ENCODE measurements at places on chromosomes 7 and 10.
A peak's percentile ranks its signal among the peaks of the same experiment; 100 is the strongest.

DNA sequence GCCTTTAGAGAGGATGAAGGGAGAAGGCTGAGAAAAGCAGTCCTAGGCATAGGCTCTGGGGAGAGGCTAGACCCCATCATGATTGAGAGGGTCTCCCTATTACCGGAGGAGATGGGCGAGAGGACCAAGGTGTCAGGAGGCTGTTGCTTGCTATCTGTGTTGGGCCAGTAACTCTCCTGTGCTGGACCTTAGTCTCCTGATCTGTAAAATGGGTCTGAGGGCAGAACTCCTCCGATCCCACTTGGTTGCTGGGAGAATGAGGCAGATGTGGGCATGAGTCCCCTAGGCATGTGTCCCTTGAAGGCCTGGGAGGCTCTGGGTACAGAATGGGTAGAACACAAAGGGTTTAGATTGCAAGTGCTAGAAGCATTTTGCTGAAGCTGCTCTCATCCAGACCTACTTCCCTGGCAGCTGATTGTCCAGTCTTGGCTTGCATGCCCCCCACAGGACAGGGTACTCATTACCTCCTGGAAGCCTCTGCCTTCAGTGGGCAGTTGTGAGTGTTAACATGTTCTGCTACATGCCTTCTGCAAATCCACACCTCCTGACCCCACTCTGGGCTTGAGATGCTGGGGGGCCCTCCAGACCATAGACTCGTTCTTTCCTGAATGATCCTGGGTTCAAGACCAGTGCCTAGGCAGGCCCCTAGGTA, 4.4 kb downstream of the ZMIZ1 start:
- DNase-seq: no peak

GRCh38 chr7:139648391-139648861, 124.9 kb downstream of the CLEC2L start:
- DNase-seq: no peak

DNA sequence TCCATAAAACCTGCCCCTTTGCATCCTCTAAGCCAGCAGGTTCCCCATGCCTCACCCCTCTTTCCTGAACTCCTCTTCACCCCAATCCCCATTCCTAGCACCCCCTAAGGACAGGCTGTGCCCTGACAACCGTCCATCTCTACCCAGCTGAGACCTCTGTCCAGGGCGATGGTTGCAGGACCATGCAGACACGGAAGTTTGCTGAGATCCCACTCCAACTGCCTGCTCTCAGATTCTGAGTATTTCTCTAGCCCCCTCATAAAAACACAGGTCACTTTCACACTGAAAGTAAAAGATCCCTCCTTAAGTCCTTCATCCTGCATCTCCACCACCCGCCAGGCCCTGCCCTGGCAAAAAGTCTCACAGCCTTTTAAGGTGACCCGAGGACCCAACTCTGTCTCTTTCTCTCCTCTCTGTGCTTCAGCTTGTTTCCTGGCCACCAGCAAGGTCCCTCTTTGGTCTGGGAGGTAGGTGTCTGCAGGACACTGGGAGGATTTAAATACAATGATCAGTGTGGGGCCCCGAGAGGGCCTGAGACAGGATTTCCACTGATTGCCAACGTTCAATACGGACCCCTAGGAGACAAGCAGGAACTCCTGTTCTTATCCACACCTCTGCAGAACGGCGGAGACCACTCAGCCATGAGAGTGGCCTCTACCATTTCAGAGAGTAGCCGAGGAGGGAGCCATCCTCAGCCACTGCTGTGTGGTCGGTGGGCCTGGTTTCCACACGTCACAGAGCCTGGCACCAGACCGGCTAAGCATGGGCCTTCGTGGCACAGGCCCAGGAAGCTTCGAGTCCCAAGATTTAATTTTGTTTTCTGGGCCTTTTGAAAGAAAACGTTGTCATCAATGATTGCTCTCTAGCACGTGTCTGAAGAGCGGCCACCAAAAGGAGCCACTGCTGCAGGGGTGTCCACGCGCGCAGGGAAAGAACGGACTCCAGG, 27.9 kb downstream of the CALML3 start:
- DNase-seq: no peak

- DNase-seq: no peak
These were observed 283.4 kb downstream of the CCDC3 start for GRCh38 chr10:12717981-12718707.

DNA sequence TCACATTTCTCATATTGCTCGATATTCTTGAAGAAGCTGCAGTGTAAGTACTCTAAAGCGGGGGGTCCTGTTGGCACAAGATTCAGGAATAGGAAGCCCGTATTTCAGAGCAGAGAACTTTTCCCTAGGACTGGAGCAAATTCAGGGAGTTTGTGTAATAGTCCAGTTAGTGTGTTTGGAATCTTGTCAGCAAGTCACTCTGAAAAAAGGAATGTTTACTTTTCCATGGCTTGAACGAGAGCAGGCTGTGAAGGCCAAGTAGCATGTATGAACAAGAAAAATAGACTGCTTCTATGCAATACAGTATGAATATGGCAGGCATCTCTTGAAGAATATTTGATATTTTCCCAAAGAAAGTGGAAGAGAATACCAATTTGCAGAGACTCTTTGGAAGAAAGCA, 39.8 kb downstream of the CDC123 start:
- DNase-seq: no peak

GRCh38 chr7:111841596-111842205, 279.4 kb upstream of the IMMP2L start:
- no peak for DNase-seq

DNA sequence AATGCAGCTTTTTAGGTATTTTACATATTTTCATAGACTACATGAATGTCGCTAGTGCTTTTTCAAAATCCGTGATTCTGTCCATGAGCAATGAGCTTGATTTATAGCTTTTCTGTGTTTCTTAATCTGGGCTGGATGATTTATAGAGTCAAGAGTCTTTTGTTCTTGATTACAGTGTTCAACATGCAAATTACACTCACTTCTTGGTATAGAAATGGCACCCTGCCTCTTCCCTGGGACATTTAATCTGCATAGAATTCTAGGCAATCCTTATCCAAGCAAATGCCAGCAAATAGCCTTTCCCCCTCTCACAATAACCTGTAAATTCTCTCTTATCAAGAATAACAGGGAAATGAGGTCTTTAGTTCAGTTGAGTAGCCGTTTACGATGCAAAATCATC, 246.2 kb upstream of the SEMA3C start:
- DNase-seq: no peak

- no peak for DNase-seq
These were observed 179.9 kb downstream of the PTPRN2 start for GRCh38 chr7:158407581-158408317.

GRCh38 chr7:135877805-135878204, 99.4 kb downstream of the MTPN start:
- DNase-seq: no peak

DNA sequence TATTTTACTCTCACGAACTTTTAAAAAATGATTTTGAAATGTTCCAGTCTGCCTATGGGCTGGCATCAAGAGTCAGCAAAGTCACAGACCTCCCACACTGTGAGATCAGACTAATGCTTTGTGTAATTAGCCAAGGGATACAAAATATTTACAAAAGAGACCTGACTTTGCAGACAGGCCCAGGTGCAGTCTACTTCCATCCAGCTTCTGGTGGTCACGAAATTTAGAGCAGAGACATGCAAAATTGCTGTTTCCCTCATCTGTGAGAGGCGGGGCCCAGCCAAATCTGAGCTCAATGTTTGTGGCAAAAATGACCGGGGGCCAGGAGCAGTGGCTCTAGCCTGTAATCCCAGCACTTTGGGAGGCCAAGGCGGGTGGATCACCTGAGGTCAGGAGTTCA, 82.5 kb upstream of the PITRM1 start:
- DNase-seq: no peak

DNA sequence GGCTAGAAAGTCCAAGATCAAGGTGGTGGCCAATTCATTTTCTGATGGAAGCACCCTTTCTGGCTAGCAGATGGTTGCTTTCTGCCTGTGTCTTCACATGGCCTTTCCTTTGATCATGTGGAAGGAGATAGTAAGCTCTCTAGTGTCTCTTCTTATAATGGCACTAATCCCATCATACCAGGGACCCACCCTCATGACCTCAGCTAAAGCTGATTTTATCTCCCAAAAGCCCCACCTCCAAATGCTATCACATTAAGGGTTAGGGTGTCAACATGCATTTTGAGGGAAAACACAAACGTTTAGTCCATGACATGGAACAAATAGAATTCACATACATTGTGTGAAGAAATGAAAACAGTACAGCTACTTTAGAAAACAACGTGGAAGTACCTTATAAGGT, 100.0 kb downstream of the VPS50 start:
- DNase-seq: no peak

GRCh38 chr10:109433434-109433833, 489.9 kb downstream of the XPNPEP1 start:
- DNase-seq: no peak

GRCh38 chr7:6403907-6404306, 43.8 kb downstream of the DAGLB start:
- no peak for DNase-seq

DNA sequence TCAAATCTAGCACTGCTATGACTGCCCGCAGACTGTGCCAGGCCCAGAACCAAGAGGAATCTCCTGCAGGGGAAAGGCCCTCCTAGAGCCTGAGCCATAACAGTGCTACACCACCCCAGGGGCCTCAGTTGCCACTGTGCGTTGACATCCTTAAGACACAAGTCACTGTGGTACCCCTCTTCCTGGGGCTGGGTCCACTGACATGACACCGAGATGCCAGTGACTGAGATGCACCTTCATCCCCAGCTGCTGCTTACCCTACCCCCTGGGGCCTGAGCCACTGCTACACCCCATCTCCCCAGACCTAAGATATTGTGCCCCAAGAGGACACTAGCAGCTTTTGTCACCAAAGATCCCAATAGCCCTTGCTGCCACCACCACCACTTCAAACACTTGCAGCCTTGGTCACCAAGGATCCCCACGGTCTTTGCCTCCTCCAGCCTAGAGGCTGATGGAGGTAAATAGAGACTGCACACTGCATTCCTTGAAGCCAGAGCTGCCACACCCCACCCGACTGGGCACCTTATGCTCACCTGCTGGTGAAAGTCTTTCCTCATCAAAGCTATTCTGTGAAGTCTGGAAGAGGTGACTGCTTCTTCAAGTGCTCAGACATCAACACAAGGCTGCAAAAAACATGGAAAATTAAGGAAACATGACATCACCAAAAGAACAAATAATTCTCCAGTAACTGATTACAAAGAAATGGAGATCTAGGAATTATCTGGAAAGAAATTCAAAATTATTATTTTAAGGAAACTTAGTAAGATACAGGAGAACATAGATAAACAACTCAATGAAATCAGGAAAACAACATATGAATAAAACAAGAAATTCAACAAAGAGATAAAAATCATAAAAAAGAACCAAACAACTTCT, 40.4 kb upstream of the SHH start:
- DNase-seq: no peak

DNA sequence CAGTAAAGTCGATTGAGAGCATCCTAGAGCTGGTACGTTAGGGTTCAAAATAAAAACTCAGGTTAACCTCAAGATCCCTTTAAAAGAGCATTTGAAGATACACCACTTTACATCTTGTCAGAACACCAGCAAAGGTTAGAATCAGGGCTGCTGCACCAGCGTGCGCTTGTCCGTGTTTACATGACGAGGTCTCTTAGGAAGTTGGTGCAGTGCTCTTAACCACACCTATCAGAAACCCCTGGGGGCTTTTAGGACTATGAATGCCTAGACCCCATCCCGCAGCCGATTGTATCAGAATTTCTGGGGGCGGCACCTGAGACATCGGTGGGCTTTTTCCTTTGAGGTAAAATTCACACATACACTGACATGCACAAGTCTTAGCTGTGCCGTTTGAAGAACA, 97.6 kb downstream of the ZMYND11 start:
- DNase-seq: no peak

GRCh38 chr7:561631-562373, 42.2 kb upstream of the PDGFA start:
- DNase-seq: peak; percentile 72

DNA sequence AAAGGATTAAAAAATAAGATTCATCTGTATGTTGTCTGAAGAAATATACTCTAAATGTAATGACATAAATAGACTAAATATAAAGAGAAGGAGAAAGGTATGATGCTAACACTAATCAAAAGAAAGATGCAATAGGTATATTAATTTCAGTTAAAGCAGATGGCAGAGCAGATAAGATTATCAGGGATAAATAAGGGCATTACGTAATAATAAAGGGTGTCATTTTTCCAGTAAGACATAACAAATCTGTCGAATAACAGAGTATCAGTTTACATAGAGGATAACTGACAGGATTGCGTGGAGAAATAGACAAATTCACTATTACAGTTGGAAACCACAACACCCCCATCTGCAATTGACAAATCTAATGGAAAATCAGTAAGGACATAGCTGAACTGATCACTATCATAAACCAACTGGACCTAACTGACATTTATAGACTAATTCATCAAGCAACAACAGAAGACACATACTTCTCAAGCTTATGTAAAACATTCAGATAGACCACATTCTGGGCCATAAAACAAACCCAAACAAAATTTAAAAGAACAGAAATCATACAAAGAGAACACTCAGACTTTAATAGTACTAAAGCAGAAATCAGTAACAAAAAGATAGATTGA, 384.1 kb upstream of the COBL start:
- no peak for DNase-seq

DNA sequence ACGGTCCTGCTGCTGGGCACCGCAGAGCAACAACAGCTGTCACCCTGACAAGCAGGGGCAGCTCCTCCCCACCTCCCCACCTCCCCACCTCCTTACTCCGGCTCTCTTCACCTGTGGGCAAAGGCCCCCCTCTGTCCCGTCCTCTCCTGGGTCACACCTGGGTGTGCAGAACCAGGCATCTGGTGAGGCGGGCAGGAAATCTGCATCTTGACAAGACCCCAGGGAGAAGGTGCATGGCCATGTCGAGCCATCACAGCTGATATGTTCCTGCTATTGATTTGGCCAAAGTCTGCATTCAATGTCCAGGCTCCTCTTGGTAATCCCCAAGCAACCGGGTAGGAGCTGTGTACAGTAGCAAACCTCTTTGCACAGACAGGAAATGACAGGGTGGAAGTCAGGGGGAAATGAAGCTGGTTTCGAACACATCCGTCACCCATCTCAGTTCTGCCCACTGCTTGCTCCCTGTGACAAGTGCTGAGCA, 554.2 kb downstream of the DNAJB6 start:
- no peak for DNase-seq

DNA sequence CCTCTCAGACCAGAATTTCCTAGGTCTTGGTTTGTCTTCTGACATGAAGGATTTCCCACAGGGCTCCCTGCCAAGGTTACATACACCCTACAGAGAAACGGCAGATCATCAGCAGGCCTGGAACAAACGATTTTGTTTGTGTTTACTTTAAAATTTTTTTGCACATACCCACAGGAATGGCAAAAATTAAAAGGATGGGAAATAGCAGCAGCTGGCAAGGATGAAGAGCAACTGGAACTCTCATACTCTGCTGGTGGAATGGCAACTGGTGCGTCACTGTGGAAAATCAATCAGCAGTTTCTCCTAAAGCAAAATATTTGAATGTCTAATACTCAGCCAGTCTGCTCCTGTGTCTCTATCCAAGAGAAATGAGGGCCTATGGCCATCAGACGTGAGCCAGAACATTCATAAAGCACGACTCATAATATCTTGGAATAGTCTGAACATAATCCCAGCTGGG, 6.5 kb downstream of the BAIAP2L1 start:
- DNase-seq: no peak

All from Right ventricle myocardium inferior (tissue), 1 donor.